Astrocyte of the cerebellum (primary cell): ENCODE measurements at places on chromosomes 11 and 22.
A peak's percentile ranks its signal among the peaks of the same experiment; 100 is the strongest.

DNA sequence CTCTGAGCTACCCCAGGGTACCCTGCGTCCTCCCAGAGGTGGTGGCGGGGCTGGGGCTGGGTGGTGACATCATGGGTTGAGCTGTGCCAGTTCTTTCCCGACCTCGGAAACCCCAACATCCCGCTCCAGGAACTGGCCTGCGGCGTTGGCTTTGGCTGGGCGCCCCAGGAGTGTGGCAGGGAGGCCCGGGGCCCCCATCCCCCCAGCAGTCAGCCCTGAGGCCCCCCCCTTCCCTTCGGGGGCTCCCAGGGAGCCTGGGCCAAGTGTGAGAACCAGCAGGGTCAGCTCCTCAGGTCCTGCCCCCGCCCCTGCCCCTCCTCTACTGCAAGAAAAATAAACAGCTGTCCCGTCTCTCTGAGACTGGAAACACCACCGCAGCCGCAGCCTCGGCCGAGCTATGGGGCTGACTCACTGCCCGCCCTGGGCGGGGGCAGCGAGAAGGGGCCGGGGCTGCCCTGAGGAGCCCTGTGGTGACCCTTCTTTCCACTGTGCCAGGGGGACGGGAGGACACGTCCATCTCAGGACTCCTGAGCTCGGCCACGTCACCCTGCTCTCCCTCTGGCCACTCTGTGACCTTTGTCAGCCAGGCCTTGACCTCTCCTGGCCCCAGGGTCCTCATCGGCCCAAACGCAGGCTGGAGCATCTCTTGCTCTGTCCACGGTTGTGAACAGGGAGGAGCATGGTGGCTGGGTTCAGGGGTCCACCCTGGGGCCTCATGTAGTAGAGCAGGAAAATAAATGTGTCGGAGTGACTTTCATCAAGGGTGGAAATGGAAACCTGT lies 73.4 kb downstream of the WNT7B start:
- DNase-seq = peak; percentile 53

GRCh38 chr22:38819387-38819940 lies 24.4 kb downstream of the NPTXR start:
- no peak for DNase-seq

GRCh38 chr11:8071616-8072581 lies 9.1 kb upstream of the TUB start:
- DNase-seq = no peak

- DNase-seq = no peak
Measured at GRCh38 chr11:8217136-8217535, 46.5 kb downstream of the LMO1 start.

DNA sequence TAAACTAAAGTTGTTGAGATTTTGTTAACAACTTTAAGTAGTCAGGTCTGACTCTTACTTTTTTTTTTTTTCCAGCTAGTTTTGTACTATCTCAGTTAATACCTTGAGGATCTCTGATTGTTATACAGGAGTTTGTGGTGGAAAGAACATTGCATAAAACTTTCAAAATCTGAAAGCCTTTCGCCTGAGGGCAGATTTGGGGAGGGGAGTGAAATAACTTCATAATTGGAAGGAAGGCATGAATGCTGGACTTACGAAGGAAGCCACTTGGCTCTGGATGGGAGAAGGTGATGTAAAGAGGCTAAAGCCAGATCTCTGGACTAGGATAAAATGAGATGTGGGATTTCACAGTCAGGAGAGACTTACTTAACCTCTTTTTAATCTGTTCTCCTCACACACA lies 18.2 kb upstream of the FAT3 start:
- DNase-seq = no peak

- peak; percentile 12 for DNase-seq
Measured at GRCh38 chr11:12318791-12319438, 58.5 kb upstream of the PARVA start.

GRCh38 chr11:13775471-13775870 lies 107.0 kb downstream of the FAR1 start:
- DNase-seq = no peak

GRCh38 chr22:48779211-48779643 lies 1048.4 kb downstream of the BRD1 start:
- DNase-seq = no peak

GRCh38 chr22:45577746-45578523 lies 75.3 kb downstream of the FBLN1 start:
- peak; percentile 74 for DNase-seq

- no peak for DNase-seq
Measured at GRCh38 chr22:34812631-34813030, 253.3 kb upstream of the ISX start.

DNA sequence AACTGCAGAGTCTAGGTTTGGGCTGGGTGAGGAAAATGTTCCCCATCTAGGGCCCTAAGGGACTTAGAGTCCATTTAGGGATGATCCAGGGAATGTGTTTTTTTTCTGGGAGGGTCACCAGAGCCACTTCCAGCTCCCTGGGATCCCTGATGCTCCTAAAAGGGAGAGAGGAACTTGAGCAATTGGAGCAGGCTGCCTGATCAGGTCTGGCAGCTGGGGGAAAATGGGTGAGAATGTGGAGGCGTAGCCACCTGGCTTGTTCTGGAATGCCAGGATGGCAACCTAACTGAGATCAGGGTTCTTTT lies 1.2 kb downstream of the PGAP2 start:
- no peak for DNase-seq

- DNase-seq = no peak
Measured at GRCh38 chr11:6270584-6271246, 11.1 kb downstream of the CCKBR start.

DNA sequence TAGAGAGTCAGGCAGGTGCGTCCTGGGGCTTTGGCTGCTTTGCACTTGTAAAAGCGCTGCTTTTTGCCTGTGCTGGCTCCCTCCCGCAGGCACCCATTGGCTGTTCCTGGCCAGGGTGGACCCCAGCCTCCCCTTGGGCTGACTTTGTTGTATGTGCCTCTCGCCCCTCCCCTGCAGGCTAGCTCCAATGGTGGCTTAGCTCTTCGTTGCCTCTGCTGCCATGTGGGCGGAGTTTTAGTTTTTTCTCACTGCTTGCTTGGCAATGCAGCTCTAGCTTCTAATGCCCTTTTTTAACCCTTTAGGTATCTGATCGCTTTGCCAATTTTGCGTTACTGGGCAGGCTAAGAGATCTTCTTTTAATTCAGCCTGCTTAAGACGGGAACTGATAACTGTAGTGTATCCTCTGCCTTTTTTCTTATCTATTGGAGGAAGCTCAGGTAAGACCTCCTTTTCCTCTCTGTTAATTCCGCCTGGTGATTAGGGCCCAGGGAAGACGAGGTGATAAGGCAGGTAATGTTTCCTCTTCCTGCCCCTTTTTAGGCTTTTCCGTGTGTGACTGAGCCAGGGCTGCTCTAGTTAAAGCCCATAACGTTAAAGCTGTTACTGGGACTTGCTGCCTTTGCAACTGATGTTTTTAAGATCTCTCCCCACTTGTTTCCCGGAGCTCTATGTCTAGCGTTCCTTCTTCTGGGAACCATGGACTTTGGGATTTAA lies 11.7 kb upstream of the GLYATL1 start:
- DNase-seq = no peak

DNA sequence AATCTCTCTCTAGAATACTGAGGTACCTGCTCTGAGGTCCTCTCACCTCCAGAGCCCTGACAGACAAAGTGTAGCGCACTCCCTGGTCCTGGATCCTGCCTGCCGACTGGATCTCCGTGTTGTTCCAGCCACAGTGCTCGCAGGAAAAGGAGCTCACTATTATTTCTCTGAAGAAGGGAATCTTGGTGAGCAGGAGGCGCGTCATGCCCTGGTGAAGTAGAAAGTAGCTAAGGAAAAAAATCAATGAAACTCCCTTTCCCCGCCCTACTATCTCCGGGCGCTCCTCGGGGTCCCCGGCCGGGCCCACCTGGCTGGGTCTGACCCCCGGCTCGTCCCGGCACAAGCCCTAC lies 412 bp downstream of the ZPR1 start:
- DNase-seq = no peak

DNA sequence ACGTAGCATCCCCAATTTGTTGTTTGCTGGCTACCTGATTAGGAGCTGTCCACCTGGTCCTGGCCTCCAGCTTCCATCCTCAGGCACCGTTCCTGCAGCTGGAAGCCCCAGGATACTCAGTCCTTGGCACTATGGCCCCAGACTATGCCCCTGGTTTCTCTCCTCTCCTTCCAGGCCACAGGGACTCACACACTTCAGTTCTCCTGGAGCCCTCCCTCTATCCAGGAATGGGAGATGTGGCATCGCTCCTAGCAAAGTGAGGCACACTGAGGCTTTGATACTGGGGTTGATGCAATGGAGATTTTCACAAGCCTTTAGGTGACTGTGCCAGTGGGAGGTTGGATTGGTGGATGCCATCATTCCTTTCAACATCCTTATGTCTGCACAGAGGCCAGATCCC lies 142.8 kb upstream of the B3GAT1 start:
- DNase-seq = no peak

DNA sequence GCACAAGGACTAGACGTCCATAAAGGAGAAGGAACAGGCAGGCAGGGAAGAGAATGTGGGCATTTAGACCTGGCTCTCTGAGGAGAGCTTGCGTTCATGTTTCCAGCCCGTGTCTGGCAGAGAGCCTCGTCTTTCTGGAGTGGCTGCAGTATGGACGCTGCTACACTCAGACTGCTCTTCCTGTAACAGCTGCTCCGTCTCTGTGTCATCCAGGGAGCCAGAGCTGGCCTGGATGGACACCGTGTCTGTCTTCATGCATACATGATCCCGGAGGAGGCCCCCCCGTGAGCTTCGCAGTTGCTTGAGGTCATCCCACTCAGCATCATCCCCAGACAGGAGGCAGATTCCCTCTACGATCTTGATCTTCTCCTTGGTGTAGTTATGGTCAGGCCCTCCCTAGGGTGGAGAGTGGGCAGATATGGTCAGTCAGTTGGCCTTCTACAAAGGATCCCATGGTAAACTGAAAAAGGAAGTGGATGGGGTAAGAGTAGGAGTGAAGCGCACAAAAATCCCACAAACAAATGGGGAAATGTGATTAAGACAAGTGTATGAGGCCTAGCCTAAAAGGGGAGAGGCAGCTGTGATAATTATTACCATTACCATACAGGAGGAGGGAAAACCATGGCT lies 13.0 kb upstream of the CKAP5 start:
- DNase-seq = no peak

DNA sequence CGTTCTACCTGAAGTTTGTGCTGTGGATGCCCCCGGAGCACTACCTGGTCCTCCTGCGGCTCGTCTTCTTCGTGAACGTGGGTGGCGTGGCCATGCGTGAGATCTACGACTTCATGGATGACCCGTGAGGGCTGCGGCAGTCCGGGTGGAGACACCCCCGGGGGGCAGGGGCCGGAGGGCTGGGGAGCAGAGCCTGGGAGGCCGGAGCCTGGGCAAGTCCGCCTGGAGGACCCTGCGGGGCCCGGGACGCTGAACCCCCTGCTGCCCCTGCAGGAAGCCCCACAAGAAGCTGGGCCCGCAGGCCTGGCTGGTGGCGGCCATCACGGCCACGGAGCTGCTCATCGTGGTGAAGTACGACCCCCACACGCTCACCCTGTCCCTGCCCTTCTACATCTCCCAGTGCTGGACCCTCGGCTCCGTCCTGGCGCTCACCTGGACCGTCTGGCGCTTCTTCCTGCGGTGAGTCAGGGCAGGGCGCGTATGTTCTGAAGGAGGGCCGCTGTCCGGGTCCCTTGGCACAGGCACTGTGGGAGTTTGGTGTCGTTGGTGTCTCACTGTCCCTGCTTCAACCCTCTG lies 17.3 kb downstream of the RNH1 start:
- DNase-seq = no peak

DNA sequence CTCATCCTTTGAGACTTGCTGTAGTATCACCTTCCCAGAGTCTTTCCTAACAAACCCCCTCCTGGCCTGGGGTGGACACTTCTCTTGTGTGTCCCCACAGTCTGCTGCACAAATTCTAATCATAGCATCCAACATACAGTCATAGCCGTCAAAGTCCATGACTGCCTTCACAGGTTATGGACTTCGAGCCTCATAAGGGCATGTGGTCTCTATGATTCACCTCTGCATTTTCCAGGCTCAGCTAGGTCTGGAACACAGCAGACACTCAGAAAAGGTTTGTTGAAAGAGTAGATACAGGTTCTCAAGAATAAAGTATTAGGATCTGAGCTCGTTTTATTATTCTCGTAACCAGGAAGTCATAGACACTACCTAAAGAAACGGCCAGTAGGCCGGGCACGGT lies 13.2 kb upstream of the SCUBE2 start:
- no peak for DNase-seq

GRCh38 chr11:6927030-6927617 lies 898 bp downstream of the ZNF215 start:
- DNase-seq = no peak

DNA sequence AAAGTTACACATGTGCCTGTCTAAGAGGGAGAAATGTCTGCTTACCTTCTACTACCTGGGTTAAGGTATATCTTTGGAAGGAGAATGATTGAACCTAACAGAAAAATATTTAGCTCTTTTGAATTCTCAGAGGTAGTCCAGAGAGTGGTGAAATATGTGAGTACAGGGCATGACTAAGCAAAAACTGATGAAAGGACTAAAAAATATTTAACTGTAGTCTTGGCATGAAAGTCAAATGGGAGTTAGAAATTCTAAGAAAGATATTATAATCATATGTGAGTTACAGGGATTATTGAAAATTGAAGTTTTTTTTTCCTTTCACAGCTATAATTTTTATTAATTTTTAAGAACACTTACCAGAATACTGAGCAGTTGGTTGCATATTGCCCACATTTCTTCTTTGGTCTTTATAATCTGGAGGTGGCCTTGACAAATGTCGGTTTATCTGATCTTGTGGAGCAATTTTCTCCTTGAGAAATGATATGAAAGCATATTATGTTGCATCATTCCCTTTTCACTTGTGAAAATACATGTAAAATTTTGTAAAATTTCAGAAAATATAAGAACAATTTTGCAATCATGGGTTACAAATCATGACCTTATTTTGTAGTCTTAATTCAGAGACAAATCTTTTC lies 61.4 kb upstream of the MTMR2 start:
- DNase-seq = no peak

- DNase-seq = no peak
Measured at GRCh38 chr11:124977006-124977405, 23.0 kb downstream of the CCDC15 start.

GRCh38 chr11:44670794-44671193 lies 56.0 kb upstream of the TSPAN18 start:
- DNase-seq = no peak

DNA sequence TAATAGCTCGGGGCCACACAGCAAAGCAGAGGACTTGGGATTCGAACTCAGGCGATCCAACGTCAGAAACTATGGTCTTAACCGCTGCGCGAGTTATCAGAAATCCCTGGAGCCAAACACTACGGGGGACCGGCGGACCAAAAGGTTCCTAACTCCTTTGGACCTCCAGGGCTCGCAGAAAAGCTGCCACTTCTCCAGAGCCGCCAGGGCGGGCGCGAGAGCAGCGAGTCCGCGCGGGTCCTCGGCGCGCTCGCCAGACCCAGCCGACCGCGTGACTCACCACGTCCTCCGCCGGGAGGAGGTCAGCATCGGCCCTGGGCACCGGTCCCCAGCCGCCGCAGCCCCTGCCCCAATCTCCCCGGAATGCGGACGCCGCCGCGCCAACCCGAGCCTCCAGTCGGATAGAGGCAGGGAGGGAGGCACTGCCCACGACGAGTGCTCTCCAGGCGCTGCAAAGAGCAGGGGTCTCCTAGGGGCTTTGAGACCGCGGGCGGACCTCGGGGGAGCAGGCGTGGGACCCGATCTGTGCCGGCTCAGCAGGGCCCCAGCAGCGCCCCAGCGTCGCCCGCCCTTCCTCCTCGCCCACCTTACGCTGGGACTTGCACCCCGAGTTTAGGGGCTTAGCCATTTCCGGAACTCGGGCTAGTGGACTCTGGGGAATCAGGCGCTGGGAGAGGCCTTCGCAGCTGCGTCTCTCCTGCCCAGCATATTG lies 6.2 kb upstream of the ALX4 start:
- DNase-seq = no peak
